ENCODE measurements at places on chromosomes 7 and 10.

GRCh38 chr7:96740130-96740529 lies 30.5 kb upstream of the SEM1 start:
- DNase-seq, result no peak

DNA sequence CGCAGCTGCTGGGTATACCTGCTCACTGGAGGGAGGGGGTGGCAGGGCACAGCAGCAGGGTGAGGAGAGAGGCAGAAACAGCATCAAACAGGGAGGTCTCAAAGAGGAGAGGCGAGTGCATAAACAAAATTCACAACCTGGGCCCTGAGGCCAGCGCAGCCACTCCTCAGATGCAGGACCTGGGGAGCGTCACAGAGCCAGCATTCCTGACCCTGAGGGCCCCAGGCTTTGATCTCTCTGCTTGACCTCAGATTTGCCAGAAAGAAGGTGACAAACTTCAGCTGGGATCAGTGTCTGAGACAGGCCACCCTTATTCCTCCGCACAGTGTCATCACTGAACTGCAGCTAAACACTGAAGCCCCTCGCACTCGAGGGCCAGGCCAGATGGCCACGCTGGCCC lies 25.6 kb downstream of the NOD1 start:
- DNase-seq, result no peak

GRCh38 chr10:101919026-101919770 lies 75.6 kb upstream of the KCNIP2 start:
- DNase-seq, result no peak

DNA sequence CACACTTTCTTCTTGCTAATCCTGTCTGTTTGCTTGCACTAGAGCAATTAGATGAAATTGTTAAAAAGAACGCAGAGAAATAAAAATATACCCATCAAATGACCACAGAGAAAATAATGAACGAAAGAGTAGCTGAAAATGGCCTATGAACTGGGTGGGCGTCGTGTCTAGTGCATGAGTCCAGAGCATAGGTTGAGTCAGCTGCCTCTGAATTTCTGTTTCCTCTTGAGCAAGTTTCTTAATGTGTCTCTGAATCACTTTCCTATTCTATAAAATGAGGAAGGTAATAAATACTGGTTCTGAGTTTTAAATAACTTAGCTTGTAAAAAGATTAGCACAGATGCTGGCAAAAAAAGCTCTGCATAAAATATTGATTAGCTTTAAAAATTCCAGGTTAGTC lies 75.0 kb downstream of the POM121L12 start:
- DNase-seq, result no peak

All from GDM1 (cell line).